ENCODE measurements at places on chromosomes 3 and 15.

- DNase-seq = no peak
Observed at GRCh38 chr3:114327665-114328064, 33.8 kb downstream of the TIGIT start.

GRCh38 chr3:43361077-43361476, 74.7 kb downstream of the SNRK start:
- DNase-seq = no peak

GRCh38 chr3:192183109-192183508, 544.2 kb downstream of the FGF12 start:
- DNase-seq = no peak

DNA sequence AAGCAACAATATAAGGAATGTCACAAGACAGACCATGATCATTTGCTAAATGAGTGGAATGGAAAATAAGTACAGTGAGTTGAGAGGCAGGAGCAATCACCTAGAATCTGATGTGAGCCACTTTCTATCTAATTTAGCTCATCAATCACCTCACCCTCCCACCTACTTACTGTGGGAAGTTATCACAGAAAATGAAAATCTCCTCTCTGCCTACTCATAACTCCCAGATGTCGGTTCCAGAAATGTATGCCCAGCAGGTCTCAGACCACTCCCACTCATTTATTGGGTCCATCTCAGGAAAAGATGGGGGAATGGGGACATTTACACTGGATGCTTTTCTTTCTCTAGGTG, 270.9 kb downstream of the FHIT start:
- DNase-seq = no peak

- no peak for DNase-seq
Observed at GRCh38 chr3:115671761-115672455, 48.6 kb downstream of the GAP43 start.

- no peak for DNase-seq
Observed at GRCh38 chr3:46905213-46905560, 27.7 kb downstream of the PTH1R start.

DNA sequence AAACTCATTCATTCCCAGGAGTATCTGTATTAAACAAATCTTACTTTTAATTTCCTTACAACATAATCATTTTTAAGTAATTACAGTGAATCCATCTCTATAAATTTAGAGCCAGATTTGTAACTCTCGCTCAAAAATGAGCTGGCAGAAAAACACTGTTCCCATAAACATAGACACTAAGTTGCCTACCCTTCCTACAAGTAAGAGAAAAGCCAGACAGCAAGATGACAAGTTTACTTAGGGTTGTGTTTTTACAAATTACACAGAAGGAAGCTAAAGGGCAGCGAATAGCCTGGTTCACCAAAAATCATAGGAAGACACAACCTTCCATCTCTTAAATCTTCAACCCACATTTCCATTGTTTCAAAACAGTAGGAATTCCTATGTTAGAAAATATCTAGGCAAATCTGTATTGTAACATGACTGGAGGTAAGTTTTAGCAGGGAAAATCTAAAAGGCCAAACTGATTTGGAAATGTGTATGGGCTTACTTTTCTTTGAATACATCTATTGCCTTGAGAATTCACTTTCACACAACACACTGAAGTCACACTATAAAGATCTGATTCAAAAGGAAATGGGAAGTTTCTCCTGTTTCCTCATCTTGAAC, 21.7 kb downstream of the HERC1 start:
- no peak for DNase-seq

GRCh38 chr3:57709031-57709430, 16.2 kb upstream of the DENND6A start:
- no peak for DNase-seq

GRCh38 chr15:99090011-99090699, 14.7 kb upstream of the SYNM start:
- no peak for DNase-seq

GRCh38 chr3:79264892-79265291, 502.9 kb downstream of the ROBO1 start:
- DNase-seq = no peak

- DNase-seq = no peak
Observed at GRCh38 chr3:112818289-112818688, 28.4 kb downstream of the CD200R1L start.

- DNase-seq = no peak
Observed at GRCh38 chr3:76723366-76723765, 316.5 kb upstream of the ROBO2 start.

- DNase-seq = no peak
Observed at GRCh38 chr15:68057758-68058157, 3.6 kb downstream of the PIAS1 start.

GRCh38 chr3:118987477-118987876, 47.2 kb downstream of the IGSF11 start:
- no peak for DNase-seq

DNA sequence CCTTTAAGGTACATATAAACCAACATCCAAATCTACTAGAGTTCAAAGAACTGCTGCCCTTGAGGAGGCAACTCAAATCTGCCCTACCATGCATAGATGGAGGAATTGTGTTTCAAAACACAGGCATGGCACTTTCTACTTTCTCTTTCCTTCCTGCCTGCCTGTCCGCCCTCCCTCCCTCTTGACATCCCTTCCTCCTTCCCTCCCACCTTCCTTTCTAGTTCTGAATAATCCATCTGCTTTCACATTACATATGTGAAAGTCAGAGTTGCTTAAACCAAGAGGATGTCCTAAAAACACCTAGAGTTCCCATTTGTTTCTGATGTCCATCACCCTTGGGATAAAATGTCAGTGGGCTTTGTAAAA, 537.6 kb downstream of the FOXP1 start:
- DNase-seq = no peak

DNA sequence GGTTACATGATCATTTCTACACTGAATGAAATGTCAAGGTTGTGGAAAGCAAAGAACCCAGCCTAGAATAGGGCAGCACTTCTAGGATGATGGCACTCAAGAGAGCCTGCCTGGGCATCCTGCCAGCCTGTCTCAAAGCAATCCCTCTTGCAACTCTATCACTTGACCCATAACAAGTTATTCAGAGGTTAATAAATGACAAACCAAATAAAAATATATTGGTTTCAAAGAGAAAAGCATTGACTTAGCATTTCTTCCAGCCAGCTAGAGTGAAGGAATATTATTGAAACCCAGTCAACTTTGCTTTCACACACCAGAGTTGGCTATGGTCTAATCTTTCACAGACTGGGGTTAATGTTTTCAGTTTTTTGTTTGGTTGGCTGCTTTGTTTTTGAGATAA, 214.6 kb upstream of the UBE2E2 start:
- no peak for DNase-seq

GRCh38 chr3:114439284-114439683, 145.5 kb downstream of the TIGIT start:
- DNase-seq = no peak

GRCh38 chr15:55873024-55873720, 120.2 kb downstream of the NEDD4 start:
- no peak for DNase-seq

- DNase-seq = no peak
Observed at GRCh38 chr3:25037049-25037547, 391.0 kb upstream of the RARB start.

GRCh38 chr15:23073890-23074646, 34.7 kb upstream of the TUBGCP5 start:
- DNase-seq = no peak

DNA sequence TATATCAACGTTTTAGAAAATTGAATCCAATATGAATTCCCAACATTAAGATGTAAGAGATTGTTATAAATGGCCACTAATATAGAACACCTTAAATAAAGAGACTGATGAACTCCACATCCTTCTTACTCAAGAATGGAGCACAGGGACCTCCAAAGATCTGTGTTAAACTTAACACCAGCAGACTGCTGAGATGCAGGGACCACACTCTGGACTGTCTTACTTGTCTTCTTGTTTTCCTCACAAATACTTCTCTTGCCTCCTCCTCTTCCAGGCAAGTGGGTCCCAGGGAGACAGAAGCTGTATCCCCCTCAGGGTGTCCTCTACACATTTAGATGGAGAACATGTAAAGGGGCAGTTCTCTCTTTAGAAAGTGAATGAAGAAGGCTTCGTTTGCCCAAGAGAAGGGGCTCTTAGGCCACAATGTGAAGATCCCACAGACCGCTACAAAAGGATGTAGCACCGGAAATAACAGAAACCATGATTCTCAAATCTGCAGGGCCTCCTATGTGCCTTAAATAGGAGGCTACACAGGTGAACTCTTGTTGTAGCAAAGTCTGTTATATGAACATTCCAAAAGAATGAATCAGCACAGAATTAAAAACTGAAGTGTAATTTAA, 52.2 kb downstream of the SATB1 start:
- DNase-seq = no peak

DNA sequence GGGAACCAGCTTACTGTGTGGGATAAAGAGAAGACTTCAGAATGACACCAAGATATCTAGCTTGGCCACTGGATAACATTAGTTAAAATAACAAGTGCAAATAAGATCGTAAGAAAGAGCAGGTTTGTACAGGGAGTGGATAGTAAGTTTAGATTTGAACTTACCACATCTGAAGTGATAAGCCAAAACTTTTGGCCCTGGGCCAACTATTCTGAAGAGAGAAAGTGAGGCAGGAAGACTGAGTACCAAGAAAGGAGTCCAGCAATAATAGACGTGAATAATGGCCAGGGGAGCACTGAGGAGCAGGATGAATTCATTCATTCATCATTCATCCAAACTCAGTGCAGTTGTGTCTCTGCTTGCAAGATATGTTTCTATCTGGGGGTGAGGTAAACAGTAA, 122.9 kb downstream of the PDE8A start:
- no peak for DNase-seq

GRCh38 chr3:134007819-134008218, 21.9 kb downstream of the SLCO2A1 start:
- DNase-seq = no peak

GRCh38 chr15:91892436-91892835, 38.9 kb downstream of the SLCO3A1 start:
- DNase-seq = no peak

DNA sequence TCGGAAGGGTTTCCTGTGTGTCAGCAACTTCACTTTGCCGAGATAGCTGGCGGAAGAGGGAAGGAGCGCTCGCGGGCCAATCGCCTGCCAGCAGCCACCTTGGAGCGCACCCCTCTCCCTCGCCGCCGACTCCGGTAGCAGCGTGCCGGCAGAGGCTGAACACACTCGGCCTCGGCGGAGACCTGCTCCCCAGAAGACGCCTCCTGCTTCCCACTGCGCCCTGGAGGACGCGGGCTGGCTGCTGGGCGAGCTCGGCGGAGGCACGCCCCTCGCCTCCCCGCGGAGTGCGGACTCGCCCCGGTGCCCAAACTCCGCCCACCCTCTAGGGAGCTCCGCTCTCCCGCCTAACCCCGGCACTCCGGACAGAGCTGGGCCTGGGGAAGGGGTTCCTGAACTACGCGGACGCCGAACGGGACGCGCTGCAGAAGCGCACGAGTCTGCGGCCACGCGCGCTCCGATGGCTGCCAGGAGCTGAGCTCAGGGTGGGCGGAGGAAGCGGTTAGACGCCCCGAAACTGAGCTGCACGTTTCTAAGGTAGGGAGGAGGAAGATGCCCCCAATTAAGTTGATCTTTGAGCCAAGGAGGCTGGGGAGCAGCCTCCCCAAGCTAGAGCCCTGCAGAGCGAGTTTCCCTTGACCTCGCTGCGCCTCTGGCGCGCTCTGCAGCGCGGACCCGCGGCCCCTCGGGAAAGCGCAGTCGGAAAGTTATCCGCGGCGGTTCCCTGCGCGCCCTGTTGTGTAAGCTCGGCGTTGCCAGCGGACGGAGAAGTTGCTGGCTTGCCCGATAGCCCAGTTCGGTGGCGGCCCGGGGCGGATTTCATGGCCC, at the start of gene P2RY1:
TSS of gene P2RY1 (plus strand) at position 356 of the 825 bp plus-strand sequence. CDS start 652 bp downstream, outside the sequence.
- DNase-seq = peak; percentile 17

DNA sequence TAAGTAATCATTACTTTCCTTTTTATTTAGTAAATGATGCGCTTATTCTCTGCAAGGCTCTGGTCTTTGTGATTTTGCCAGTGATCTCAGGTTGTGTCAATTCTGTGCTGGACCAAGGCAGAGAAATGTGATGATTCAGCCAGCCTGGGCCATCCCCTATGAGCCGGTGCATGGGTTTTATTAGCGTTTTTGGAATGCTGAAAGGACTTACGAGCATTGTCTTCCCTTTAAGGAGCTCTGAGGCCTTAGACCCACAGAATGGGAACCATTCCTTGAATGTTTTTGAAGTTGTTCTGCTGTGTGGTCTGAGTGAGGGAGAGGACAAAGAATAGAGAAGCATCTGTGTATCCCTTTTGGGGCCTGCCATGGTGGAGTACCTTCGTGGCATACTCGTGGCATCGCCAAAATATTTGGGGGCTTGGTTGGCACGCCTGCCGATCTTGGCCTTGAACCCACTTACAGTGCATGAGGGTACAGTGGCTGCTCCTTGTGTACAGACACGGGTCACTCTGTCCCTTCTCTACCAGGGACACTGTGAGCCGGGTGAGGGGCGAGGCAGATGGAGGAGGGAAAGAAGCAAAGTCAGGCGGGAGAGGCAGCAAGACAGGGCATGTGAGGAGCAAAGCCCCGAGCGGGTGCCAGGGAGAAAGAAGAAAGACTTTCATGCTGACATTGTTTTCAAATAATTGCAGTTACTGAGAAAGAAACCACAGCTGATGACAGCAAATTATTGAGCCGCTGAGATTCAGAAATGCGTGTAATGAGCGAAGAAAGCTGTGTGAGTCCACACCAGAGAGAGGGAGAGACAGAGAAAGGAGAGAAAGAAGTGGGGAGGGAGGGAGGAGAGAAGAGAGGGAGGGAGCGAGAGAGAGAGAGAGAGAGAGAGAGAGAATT, 269.4 kb upstream of the RGMA start:
- no peak for DNase-seq

GRCh38 chr3:143896486-143896885, 48.2 kb upstream of the SLC9A9 start:
- DNase-seq = no peak

DNA sequence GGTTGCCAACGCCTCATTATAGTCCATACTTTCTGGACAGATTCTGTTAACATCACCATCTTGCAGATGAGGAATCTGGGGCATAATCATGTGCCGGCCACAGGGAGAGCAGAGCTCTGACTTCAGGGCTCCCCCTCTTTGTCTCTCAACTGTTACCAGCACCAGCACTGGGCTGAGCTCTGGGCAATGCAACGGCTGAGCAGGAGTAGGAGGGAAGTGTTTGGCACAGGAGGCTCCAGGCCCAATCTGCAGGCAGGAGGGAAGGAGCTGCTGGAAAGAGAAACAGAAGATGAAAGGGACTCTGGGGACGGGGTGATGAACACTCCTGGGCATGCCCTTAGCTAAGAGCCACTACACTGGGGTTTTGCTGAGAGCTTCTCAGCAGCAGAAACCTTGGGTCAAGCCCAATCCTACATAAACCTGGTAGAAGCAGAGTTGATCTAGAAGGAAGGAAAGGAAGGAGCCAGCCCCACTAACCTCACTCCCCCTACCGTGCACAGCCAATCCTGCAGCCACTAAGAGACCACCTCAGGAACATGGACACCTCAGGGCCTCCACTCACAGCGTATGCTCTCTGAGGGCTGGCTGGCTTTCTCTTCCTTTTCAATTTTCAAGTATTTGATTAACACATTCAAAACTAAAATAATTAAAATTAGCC, 73.1 kb upstream of the SPATA12 start:
- no peak for DNase-seq

DNA sequence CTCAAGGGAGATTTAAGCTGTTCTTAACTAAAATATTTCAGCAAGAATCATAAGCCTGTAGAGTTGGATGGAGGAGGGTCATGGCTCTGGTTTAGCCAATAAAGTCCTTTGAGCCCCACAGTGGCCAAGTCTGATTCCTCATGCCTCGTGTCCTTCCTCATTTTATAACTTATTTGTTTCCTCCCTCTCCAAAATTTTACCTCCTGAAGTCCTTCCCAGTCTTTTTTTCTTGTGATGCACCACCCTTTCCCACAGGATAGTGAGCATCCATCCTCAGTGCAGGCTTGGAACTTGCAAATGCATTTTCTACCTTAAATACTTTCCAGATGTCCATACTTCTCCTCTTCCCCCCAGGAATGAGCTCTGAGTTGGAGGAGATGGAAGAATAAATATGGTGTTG, 162.7 kb upstream of the AGTR1 start:
- no peak for DNase-seq

All from stimulated activated CD4-positive, alpha-beta T cell treated with anti-CD3 and anti-CD28 coated beads, Interleukin-12 subunit alpha, Interleukin-12 subunit beta, amount 100 ng/mL, for 48 hours (primary cell).